ENCODE measurements at places on chromosomes 5 and 9.

DNA sequence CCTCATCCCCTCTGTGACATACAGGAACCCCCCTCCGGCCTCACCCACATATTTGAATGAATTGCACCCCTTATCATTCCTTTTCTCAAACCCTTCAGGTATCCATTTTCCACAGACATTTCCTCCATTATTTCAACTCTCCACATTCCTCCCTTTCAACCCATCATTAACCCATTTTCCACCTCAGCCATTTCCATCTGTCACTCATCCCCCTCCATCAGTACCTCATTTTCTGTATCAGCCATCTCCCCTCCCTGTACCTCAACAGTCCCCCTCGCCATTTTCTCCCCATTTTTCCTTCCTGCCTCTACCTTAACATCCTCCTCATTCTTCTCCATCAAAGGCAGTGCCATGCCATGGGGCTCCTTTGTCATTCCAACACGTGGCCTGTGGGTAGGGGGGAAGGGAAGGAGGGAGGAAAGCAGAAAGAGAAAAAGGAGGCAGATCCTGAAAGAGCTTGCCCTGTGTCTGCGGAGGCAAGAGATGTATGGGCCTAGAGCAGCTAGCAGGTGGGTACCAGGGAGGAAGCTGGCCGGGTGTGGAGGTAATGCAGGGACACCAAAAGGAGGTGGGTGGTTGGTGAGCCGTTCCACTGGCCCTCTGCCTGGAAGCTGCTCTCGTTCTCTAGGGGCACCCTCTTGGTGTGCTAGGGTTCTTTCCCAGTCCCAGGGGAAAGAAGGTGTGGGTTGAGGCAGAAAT, 1.5 kb downstream of the DNAJB5 start:
- peak; percentile 85 for DNase-seq

DNA sequence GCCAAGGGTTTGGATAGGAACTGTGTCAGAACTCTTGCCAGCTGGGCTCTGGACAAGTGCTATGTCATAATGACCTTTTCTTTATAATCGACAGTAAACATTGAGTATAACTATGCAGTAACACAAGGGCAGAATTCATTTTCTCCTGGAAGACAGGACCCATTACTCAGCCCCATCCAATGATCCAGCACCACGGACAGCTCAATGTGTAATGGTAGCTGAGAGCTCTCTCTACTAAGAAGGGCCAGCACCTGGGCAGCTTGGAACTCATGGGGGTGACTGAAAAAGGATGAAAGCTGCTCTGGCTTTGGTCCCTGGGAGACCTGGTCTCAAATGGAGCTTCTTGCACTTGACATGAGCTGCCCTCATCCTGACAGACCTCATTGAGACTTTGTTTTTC, 347.8 kb downstream of the TRIM32 start:
- no peak for DNase-seq

DNA sequence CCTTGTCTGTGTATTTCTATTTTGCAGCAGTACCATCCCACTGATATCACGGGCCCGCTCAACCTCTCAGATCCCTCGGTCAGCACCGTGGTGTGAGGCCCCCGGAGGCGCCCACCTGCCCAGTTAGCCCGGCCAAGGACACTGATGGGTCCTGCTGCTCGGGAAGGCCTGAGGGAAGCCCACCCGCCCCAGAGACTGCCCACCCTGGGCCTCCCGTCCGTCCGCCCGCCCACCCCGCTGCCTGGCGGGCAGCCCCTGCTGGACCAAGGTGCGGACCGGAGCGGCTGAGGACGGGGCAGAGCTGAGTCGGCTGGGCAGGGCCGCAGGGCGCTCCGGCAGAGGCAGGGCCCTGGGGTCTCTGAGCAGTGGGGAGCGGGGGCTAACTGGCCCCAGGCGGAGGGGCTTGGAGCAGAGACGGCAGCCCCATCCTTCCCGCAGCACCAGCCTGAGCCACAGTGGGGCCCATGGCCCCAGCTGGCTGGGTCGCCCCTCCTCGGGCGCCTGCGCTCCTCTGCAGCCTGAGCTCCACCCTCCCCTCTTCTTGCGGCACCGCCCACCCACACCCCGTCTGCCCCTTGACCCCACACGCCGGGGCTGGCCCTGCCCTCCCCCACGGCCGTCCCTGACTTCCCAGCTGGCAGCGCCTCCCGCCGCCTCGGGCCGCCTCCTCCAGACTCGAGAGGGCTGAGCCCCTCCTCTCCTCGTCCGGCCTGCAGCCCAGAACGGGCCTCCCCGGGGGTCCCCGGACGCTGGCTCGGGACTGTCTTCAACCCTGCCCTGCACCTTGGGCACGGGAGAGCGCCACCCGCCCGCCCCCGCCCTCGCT, 1.9 kb downstream of the LRRC26 start:
- peak; percentile 42 for DNase-seq

GRCh38 chr5:39187831-39188731, 31.3 kb downstream of the FYB1 start:
- DNase-seq = no peak

DNA sequence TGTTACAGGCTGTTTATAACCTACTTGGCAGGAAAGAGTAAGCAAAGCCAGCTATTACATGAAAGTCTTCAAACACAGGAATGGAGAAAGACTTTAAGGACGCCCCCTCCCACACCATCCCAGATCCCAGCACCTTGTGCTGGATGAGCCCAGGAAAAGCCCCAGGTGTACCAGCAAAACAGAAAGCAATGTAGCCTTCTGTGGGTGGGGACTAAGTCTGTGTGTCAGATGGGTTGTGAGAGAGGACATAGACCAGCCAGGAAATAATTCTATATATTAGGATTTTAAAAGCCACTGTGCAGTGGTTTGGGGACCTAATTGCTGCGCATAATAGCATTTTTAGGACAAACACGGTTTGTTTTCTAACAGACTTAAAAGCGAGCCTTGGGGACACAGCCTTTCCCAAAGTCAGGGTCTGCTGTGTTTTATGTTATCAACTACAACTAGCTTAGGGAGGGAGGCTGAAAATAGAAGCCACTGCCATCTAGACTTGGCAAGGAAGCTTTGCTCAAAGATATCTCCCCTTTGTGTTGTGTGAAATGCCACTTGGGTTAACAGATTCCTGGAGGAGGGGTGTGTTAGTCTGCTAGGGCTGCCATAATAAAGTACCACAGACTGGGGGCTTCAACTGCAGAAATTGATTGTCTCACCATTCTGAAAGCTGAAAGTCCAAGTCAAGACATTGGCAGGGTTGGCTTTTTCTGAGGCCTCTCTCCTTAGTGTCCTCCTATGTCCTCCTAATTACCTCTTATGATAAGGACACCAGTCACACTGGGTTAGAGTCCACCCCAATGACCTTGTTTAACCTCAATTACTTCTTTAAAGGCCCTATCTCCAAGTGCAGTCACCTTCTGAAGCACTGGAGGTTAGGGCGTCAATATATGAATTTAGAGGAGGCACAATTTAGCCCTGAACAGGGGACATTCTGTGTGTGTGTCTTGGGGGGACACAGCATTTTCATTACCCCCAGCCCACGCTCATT, 17.2 kb upstream of the UBE2QL1 start:
- DNase-seq = peak; percentile 80

- no peak for DNase-seq
These were observed 8.3 kb downstream of the TMEM250 start for GRCh38 chr9:136110082-136111061.

DNA sequence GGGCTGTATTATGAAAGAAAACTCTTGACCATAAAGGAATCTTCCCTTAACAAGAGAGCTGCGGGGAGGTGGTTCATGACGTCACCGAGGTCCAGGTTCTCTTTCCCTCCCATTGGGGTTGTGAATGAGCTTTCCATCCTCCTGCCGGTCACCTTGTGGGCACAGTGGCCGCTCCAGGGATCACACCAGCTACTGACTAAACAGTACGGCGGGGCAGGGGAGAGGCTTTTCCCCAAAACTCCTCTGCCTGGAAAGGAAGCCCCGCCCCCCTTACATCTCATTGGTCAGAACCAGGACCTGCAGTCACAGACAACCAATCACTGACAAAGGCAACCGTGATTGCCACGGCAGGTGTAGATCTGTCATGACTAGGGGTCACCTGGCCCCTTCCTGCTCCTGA, 35.6 kb downstream of the ROR2 start:
- no peak for DNase-seq

- DNase-seq = peak; percentile 65
These were observed 17.6 kb upstream of the UNC5A start for GRCh38 chr5:176792655-176793342.

DNA sequence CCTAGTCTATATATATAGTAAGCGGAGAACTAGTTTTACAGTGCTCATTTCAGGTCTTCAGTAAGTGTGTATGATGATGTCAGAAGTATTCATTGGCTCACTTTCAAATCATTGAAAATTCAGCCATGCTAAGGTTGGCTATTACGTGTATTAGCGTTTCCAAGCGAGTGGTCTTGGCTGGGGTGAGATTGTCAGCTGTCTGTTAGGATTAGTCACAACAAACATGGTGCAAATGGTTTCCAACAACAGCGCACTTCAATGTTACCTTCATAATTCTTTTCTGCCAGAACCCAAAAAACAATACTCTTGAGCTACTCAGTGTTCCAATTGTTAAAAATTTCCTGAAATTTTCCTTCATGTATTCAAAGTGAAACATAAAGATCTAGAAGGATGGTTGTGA, 283.0 kb downstream of the AOPEP start:
- DNase-seq = no peak

DNA sequence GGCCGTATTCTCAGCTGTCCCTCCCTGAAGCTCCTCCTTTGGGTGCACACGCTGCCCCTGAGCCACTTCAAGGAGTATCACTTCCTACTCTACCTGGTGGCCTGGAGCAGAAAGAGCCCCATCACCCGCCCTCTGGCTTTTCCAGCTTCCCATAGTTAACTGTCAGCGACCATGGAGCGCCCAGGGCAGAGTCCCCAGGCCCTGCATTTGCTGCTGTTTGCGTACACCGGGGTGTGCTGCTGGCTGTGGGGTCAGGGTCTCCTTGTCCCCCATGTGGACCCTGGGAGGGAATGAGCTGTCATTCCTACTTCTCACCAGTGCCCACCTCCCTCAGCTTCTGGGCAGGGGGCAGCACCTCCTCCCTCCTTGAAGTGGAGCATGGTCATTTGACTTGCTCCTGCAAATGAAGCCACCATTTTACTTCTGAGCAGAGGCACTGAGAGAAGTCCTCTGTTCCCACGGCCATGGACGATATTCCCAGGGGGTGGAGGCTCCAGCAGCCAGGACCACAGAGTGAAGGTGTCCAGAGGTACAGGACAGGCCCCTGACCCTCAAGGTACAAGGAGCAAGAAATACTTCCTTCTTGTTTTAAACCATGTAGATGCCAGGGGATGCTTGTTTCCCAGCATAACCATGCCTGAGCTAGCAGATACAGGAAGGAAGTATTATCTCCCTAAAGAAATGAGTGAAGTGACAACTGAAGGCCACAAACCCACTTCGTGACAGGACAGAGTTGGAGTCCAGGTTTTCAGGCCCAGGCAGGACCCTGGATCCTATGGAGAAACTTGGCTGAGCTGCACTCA, 40.6 kb upstream of the COL5A1 start:
- no peak for DNase-seq

- peak; percentile 60 for DNase-seq
These were observed 576.3 kb downstream of the PDE4D start for GRCh38 chr5:59317023-59317773.

GRCh38 chr5:133750856-133751255, 138.5 kb upstream of the FSTL4 start:
- DNase-seq = no peak

DNA sequence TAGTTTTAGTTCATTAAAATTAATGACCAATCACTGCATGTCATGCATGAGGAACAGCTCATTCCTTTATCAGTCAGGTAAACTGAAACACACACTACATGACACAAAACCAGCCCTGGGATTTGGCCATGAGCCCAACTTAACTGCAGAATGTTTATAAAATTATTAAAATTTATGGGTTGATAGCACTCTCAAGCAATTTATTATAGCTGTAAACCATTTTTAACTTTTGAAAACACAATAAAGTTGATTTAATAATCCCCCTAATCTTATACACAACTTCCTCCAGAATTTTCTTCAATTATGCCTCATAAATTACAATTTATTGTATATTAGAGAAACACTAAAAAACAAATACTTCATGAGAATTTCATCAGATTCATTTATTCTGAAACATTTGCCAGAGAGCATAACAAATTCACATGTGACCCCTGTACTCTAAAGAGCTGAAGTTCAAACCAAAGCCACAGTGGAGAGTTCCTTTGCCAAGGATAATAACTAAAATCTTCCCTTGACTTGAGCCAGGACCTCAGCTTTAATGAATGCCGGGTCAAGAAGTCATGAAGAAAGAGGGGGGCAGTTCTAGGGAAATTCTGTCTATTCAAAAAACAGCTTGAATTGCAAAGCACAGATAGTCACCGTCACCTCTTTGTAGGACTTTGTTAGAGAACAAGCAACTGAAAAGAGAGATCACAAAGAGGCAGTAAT, 763.7 kb upstream of the GRAMD2B start:
- DNase-seq = no peak

GRCh38 chr5:135826994-135827671, 7.3 kb upstream of the SLC25A48 start:
- no peak for DNase-seq

- no peak for DNase-seq
These were observed 17.3 kb downstream of the LMAN2 start for GRCh38 chr5:177334155-177334551.

DNA sequence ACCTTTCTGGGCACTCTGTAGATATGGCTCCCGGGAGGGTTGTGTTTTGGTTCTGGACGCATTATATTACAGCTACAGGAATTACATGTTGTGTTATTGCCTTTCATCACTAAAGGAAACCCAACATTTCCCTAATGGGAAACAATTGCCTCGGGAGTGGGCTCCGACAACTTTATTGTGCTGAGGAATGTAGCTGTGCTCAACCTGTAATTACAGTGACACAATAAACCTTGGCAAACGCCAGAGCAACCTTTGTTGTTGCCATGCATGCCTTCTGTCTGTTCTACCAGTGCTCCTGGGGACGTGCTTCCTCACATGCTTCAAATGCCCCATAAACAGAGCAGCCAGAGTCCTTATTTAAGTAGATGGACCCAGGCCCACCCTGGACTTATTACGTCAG, 182.4 kb downstream of the DIRAS2 start:
- no peak for DNase-seq

- no peak for DNase-seq
These were observed 104.0 kb downstream of the ERCC6L2 start for GRCh38 chr9:95979446-95979845.

DNA sequence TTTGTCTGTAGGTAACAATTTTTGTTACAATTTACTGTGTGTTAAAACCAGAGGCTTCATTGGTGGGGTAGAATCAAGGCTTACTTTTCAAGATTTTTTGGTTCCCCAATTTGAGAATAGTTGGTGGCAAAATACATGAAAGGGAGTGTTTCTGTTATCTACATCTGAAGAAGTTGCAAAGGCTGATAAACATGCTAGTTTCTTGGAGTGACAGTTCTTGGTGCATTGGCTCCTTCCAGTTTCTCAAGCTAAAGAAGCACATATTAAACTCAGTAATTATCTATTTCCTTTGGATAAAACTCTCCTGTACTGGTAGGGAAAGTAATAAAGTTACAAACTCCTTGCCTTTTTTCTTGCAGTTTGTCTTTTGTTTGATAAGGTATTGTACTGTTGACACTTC, 5.9 kb downstream of the MACIR start:
- no peak for DNase-seq

- DNase-seq = no peak
These were observed 284.4 kb downstream of the ENC1 start for GRCh38 chr5:74356009-74356695.

GRCh38 chr9:134457321-134458206, 131.3 kb downstream of the RXRA start:
- no peak for DNase-seq

Data from brain (organoid and tissue), 16 donors.